Common myeloid progenitor, CD34-positive (primary cell): ENCODE measurements at places on chromosomes 2 and 18.
A peak's percentile ranks its signal among the peaks of the same experiment; 100 is the strongest.

GRCh38 chr18:42024131-42024530, 69.1 kb downstream of the PIK3C3 start:
- no peak for DNase-seq

DNA sequence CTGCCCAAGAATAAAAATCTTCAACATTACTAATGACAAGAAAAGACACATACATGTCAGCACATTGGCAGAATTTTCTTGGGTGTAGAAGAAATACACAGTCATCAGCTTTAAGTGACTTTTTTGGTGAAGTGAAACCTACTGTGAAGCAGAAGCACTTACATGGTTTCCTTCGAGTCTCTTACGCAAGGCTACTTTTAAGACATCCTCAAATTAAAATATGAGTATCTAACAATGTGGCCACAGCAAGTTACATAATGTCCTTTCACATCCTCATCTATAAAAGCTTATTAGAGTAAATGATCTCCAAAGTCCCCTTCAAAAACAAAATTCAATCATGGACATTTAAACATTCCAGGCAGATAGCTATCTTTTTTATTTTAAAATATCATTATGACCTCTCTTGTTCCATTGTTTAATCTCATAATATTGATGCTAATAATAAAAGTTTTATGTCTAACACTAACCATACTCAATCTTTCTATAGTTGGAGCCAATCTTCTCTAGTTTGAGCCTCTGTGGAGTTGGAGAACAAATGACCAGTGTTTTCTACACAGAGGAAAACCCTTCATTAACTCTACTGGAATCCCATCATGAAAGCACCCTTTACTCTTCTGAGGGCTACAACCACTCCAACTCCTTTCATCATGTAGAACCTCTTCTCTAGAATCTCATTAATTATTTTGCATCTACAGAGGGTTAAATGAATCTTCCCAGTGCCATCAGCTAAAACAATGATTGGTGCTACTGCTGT, 182.2 kb upstream of the ZFP36L2 start:
- DNase-seq: no peak

DNA sequence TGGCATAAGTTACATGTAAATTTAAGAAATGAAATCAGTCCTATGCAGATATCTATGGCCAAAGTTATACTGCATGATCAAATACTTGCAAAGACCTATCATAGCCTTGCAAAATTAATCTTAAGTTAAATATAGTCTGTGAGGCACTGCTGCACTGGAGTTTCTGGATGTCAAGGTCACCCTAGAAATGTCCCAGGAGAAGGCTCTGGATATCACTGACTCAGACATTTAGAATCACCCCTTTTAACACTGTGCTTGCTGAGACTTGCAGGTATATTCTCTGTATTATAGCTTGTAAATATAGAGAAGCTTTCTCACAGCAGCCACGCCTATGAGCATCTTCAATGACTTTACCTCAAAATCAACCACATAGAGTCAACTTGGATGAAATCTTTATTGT, 51.5 kb downstream of the ETAA1 start:
- DNase-seq: no peak

GRCh38 chr2:233114421-233114861, 54.3 kb downstream of the INPP5D start:
- no peak for DNase-seq

DNA sequence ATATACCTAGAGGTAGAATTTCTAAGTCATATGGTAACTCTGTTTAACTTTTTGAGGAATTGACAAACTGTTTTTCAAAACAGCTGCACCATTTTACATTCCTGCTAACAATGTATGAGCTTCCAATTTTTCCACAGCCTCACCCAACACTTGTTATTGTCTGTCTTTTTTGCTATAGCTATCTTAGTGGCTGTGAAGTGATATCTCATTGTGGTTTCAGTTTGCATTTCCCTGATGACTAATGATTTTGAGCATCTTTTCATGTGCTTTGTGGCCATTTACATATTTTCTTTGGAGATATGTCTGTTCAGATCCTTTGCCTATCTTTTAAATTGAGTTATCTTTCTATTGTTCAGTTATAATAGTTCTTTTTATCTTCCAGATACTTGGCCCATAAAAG, 273.8 kb downstream of the AGPS start:
- DNase-seq: peak; percentile 16

DNA sequence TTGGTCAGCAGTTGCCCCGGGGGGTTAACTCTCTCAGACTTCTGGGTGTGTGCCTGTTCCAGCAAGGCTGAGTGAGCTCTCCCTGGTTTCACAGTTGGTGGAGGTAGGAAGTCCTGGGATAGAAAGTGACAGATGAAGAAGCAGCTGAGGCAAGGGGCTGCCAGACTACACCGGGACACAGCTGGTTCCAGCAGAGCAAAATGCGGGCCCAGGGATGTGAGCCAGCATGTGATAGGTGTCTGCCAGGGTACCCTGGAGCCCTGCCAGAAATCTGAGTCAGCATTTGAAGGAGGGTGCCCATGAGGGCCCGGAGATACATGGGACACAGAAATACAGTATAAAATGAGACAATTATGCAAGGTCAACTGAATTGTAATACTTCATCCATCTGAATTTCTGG, 79.3 kb upstream of the LGALSL start:
- peak; percentile 79 for DNase-seq

- DNase-seq: no peak
Measured at GRCh38 chr18:57715671-57716070, 87.4 kb downstream of the ATP8B1 start.

- no peak for DNase-seq
Measured at GRCh38 chr18:31250902-31251301, 67.1 kb upstream of the DSG1 start.

DNA sequence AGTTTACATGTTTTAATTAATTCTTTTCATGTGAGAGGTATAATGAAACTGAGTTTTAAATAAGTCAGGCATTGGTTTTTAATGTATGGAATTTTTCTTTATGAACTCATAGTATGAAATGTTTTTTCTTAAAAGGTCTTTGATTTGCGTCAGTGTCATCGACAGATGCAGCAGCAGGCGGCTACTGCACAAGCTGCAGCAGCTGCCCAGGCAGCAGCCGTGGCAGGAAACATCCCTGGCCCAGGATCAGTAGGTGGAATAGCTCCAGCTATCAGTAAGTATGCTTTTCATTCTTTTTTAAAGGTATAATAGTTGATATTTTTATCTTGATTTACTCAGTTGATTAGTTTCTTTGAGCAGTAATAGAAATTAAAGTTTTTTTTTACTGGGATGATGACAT, 46.5 kb downstream of the SMAD4 start:
- no peak for DNase-seq

DNA sequence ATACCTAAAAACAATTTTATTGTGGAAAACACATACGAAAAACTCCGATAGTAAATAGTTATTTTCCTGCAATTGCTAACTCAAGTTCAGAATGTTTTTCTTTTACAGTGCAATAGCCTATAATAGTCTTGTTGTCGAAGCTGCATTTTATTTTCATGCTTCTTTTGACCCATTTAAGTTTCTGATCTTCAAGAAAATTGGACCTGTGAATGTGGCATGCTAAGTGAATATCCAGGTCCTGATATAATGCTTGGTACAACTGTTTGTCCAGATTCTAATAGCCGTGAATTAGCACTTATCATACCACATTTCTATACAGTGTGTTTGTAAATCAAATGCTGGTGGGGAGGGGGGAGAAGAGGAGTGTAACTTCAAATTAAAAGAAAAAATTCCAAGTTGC, 3.0 kb upstream of the ONECUT2 start:
- DNase-seq: no peak

DNA sequence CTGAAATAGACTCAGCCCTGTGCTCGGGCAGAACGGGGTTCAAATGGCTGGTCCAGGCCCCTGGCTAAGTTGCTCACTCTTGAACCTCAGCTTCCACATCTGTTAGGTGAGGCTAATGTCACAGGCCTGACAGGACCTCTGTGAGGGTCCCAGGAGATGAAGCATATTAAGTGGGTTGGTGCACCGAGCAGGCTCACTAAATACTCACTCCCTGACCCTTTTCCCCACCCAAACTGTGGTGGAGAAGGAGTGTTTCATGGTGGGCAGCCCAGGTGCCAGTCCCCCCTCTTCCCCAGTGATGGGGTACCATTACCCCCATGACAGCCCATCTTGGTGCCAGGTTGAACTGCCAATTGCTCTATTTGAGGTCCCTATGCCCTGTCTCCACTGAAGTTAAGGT, 286.0 kb downstream of the MYCN start:
- no peak for DNase-seq
